ENCODE measurements at places on chromosomes 13 and 19.
A peak's percentile ranks its signal among the peaks of the same experiment; 100 is the strongest.

- H3K4me1 ChIP-seq = no peaks in the 10 kb centered on the region
- H3K36me3 ChIP-seq = no peaks in the 10 kb centered on the region
- H3K27me3 ChIP-seq = no peaks in the 10 kb centered on the region
- DNase-seq = no peak
Observed at GRCh38 chr13:35947315-35947714, 183.9 kb downstream of the DCLK1 start.

- no peaks in the 10 kb centered on the region for H3K36me3 ChIP-seq
- no peak for DNase-seq
- H3K27ac ChIP-seq = no peak overlapping the region
- no peak overlapping the region for H3K4me3 ChIP-seq
- no peaks in the 10 kb centered on the region for H3K27me3 ChIP-seq
Observed at GRCh38 chr19:50772476-50772875, 2.2 kb downstream of the GPR32 start.

DNA sequence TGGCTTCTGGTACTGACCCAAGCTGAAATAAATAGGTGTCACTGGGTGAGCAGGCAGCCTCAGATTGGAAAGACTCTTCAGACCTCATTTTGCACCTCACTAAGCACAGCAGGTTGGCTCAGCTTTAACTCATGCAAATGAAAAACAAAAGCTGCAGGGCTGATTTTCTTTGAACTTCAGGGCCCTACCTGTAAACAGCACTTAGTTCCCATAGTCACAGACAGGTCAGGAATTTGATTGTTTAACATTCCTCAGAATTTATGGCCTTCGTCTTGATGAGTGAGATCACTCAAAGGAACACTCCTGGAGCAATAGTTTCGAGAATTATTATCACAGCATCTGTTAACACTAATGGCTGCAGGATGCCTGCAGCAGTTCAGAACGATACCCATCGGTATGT lies 718.5 kb downstream of the EFNB2 start:
- H3K36me3 ChIP-seq = no peaks in the 10 kb centered on the region
- H3K4me3 ChIP-seq = no peak overlapping the region
- DNase-seq = peak; percentile 90
- peak overlapping the region; percentile 53 for H3K27ac ChIP-seq
- peaks cover 10% of the 10 kb centered on the region for H3K4me1 ChIP-seq
- H3K27me3 ChIP-seq = no peaks in the 10 kb centered on the region

- H3K27ac ChIP-seq = no peak overlapping the region
- no peaks in the 10 kb centered on the region for H3K27me3 ChIP-seq
- H3K4me1 ChIP-seq = no peaks in the 10 kb centered on the region
- no peak overlapping the region for H3K4me3 ChIP-seq
Observed at GRCh38 chr19:38559428-38560401, 58.0 kb downstream of the MAP4K1 start.

GRCh38 chr13:97308735-97309429 lies 86.7 kb downstream of the MBNL2 start:
- DNase-seq = no peak
- no peak overlapping the region for H3K4me3 ChIP-seq
- H3K4me1 ChIP-seq = peaks cover 12% of the 10 kb centered on the region
- H3K36me3 ChIP-seq = peaks cover 3% of the 10 kb centered on the region

- H3K27me3 ChIP-seq = no peaks in the 10 kb centered on the region
- H3K4me3 ChIP-seq = no peak overlapping the region
- no peak overlapping the region for H3K27ac ChIP-seq
- H3K4me1 ChIP-seq = peaks cover 2% of the 10 kb centered on the region
- DNase-seq = peak; percentile 36
Observed at GRCh38 chr13:40668335-40668734, 1.9 kb upstream of the FOXO1 start.

DNA sequence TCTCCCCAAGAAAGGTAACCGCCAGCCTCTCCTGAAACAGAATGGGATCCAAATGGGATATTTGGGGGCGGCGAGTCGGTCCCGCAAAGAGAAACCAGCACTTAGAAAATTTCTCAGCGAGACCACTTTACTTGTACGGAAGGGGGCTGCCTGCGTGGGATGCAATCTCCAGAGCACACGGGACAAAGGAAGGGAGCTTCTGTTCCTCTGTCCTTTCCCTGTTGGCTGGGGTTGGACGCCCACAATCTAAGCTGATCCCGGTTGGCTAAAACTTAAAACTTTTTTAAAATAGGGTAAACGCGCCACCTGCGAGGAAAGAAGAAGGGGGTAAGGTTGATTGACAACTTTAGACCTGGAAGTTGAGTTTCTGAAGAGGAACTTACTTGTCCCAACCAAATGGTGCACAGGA lies 826 bp upstream of the BSG start:
- peaks cover 39% of the 10 kb centered on the region for H3K4me1 ChIP-seq
- H3K4me3 ChIP-seq = peak overlapping the region; percentile 45
- peak overlapping the region; percentile 85 for H3K27ac ChIP-seq
- H3K27me3 ChIP-seq = no peaks in the 10 kb centered on the region
- no peaks in the 10 kb centered on the region for H3K36me3 ChIP-seq

DNA sequence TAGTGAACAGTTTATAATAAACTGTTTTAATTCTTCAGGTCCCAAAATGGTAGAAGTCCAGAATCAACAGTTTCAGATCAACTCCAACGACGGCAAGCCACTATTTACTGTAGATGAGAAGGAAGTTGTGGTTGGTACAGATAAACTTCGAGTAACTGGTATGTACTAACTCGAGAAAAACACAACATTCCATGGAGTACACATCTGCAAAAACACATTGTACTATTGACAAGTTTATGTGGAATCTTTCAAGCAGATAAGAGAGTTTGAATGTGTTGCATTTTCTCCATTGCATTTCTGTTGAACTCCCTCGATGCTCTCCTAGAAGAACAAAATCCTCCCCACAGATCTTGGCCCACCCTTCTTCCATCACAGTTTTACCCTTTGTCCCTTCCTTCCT lies 98.5 kb downstream of the SGCG start:
- no peak overlapping the region for H3K27ac ChIP-seq
- H3K27me3 ChIP-seq = no peaks in the 10 kb centered on the region
- no peak for DNase-seq
- H3K4me3 ChIP-seq = no peak overlapping the region
- no peaks in the 10 kb centered on the region for H3K4me1 ChIP-seq

- H3K36me3 ChIP-seq = no peaks in the 10 kb centered on the region
- H3K4me3 ChIP-seq = no peak overlapping the region
- H3K4me1 ChIP-seq = peaks cover 23% of the 10 kb centered on the region
Observed at GRCh38 chr13:100542826-100543156, 45.8 kb downstream of the GGACT start.

DNA sequence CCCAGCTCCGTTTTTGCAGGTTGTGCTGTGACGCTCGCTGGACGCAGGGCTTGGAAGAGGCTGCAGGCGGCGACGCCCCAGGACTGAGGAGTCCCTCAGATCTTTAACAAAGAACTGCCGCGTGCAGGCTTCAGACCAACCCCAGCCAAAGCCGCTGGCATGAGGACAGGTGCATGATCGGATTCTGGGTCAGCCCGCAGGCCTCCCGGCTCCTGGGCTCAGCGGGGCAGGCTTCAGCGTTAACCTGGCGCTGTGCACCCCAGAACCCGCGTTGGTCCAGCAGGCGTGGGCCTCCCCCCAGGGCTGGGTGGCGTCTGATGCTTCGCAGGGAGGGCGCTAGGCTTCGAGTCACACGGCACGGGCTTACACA lies 920 bp upstream of the TIMM13 start:
- peaks cover 51% of the 10 kb centered on the region for H3K36me3 ChIP-seq
- H3K4me1 ChIP-seq = peaks cover 17% of the 10 kb centered on the region
- no peak for DNase-seq

- no peaks in the 10 kb centered on the region for H3K27me3 ChIP-seq
- H3K4me1 ChIP-seq = peaks cover 4% of the 10 kb centered on the region
- no peak overlapping the region for H3K27ac ChIP-seq
- no peaks in the 10 kb centered on the region for H3K36me3 ChIP-seq
- no peak for DNase-seq
- peak overlapping the region; percentile 4 for H3K4me3 ChIP-seq
Observed at GRCh38 chr19:55520691-55521292, 16.1 kb downstream of the SBK2 start.

DNA sequence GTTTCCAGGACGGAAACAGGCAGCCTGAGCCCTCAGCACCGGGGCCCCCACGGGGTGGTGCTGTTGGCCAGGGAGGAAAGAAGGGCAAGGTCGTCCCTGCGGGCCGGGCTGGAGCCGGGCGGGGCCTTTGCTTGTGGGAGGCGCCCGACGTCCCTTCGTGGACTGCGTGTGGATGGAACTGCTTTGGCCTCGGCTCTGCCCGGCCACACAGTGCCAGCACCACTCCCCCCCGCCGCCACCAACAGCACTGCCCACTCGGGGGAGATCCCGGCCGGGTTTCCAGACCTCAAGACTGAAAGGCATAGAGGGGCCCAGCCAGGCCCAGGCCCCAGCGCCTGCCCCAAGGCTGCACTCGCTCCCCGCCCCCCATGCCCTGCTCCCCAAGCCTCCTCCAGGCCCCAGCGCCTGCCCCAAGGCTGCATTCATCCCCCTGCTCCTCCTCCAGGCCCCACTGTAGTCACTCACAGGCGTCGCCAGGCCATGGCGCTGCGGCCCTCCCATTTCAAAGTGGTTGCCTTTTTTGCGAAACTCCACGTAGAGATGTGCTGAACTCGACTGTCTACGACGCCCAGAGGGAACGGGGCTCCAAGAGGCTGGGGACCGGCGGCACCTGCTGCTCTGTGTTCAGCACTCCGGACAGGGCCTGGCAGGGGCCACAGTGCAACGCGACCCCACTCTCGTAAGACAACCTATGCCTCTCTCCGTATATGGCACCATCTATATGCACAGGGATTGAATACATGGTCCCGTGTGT lies 22.5 kb downstream of the C13orf46 start:
- H3K27ac ChIP-seq = no peak overlapping the region
- DNase-seq = peak; percentile 39
- no peaks in the 10 kb centered on the region for H3K27me3 ChIP-seq
- H3K36me3 ChIP-seq = no peaks in the 10 kb centered on the region
- H3K4me3 ChIP-seq = no peak overlapping the region
- H3K4me1 ChIP-seq = no peaks in the 10 kb centered on the region

GRCh38 chr19:16148443-16149229 lies 5.2 kb downstream of the HSH2D start:
- no peak overlapping the region for H3K27ac ChIP-seq
- H3K4me3 ChIP-seq = no peak overlapping the region
- no peak for DNase-seq
- H3K27me3 ChIP-seq = no peaks in the 10 kb centered on the region
- H3K36me3 ChIP-seq = no peaks in the 10 kb centered on the region

- no peaks in the 10 kb centered on the region for H3K4me1 ChIP-seq
- H3K27ac ChIP-seq = no peak overlapping the region
- no peaks in the 10 kb centered on the region for H3K36me3 ChIP-seq
- DNase-seq = no peak
- H3K27me3 ChIP-seq = no peaks in the 10 kb centered on the region
Observed at GRCh38 chr13:64130171-64130570, 2714.5 kb upstream of the PCDH20 start.

GRCh38 chr19:55882626-55883025 lies 46.3 kb downstream of the NLRP4 start:
- no peak overlapping the region for H3K27ac ChIP-seq
- DNase-seq = no peak
- no peak overlapping the region for H3K4me3 ChIP-seq
- H3K27me3 ChIP-seq = no peaks in the 10 kb centered on the region
- no peaks in the 10 kb centered on the region for H3K4me1 ChIP-seq

- no peak overlapping the region for H3K27ac ChIP-seq
- H3K4me1 ChIP-seq = no peaks in the 10 kb centered on the region
- no peak for DNase-seq
- H3K36me3 ChIP-seq = no peaks in the 10 kb centered on the region
Observed at GRCh38 chr19:27736225-27736624, 1476.7 kb downstream of the UQCRFS1 start.

DNA sequence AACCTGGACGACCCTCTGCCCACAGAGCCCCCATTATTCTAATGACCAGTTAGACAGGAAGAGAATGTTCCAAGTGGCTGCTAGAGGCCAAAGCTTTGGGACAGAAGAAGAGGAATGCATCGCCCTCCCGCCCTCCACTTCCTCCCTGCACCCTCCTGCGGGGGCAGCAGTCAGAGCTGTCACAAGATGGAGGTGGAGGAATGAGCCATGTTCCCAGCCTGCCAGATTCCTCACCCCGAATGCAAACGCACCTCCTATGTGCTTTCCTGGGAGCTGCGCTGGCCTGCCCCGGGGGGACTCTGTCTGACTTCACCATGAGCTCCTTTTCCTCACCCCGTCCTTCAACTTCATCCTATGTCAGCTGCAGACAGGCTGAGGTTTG lies 1.7 kb downstream of the YJEFN3 start:
- no peak overlapping the region for H3K27ac ChIP-seq
- H3K4me3 ChIP-seq = no peak overlapping the region
- peaks cover 5% of the 10 kb centered on the region for H3K4me1 ChIP-seq
- no peaks in the 10 kb centered on the region for H3K27me3 ChIP-seq
- peaks cover 46% of the 10 kb centered on the region for H3K36me3 ChIP-seq
- no peak for DNase-seq

DNA sequence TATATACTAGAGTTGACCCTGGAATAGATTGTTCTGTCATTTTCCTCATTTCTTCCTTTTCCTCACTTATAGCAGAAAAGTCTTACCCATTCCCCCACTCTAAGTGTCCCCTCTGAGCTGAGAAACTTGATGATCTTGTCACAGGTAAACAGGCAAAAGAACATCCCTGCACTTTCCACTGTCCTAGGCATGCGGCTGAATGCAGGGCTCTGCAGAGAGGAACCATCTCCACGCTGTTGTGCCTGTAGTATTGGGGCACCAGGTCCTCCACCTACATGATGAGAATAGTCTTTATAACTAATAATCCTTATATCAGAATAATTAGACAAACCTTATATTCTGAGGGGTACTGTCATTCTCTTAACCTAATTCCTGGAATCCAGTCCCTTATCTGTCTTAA lies 211.3 kb downstream of the RBM26 start:
- no peak overlapping the region for H3K27ac ChIP-seq
- H3K36me3 ChIP-seq = no peaks in the 10 kb centered on the region
- H3K4me1 ChIP-seq = no peaks in the 10 kb centered on the region
- H3K27me3 ChIP-seq = no peaks in the 10 kb centered on the region

DNA sequence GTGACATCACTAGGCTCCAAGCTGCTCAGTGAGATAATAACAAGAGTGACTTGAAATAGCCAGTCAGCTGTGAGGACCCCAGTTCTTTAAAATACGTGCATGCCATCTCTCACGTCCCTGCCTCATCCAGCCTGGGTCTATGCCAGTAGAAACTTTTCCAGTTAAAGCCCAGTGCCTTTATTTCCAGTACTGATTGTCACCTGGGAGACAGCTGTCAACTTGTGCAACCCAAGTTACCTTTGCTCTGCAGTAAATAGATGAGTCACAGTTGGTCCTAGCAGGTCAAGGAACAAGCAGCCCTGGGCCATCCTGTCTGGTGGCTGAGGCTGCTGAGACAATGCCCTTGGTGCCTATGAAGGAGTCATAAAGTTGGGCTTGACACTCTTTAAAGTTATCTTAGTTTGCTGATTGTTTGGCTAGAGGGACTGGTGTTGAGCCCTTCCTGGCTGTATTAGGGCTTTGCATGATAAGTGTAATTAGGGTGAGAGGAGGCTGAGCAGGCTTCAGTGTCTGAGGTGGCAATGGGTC lies 228.7 kb downstream of the LACC1 start:
- no peaks in the 10 kb centered on the region for H3K36me3 ChIP-seq
- DNase-seq = peak; percentile 98
- no peak overlapping the region for H3K27ac ChIP-seq
- peaks cover 12% of the 10 kb centered on the region for H3K4me1 ChIP-seq

- H3K4me3 ChIP-seq = no peak overlapping the region
- no peak for DNase-seq
- peaks cover 12% of the 10 kb centered on the region for H3K4me1 ChIP-seq
- peaks cover 28% of the 10 kb centered on the region for H3K36me3 ChIP-seq
- H3K27ac ChIP-seq = no peak overlapping the region
Observed at GRCh38 chr19:50317115-50317514, 12.1 kb downstream of the KCNC3 start.

- H3K27ac ChIP-seq = no peak overlapping the region
- DNase-seq = peak; percentile 71
- H3K4me1 ChIP-seq = no peaks in the 10 kb centered on the region
Observed at GRCh38 chr13:112931028-112931934, 37.7 kb upstream of the MCF2L start.

All from trophoblast cell (in vitro differentiated cells and primary cell).